NCI-H187 (cell line): ENCODE measurements at places on chromosomes 1 and 21.

GRCh38 chr1:26664802-26665201 lies 31.0 kb upstream of the ARID1A start:
- no peak for DNase-seq

GRCh38 chr1:229845410-229846138 lies 219.5 kb downstream of the URB2 start:
- no peak for DNase-seq

GRCh38 chr1:78263946-78264345 lies 218.2 kb downstream of the GIPC2 start:
- no peak for DNase-seq

DNA sequence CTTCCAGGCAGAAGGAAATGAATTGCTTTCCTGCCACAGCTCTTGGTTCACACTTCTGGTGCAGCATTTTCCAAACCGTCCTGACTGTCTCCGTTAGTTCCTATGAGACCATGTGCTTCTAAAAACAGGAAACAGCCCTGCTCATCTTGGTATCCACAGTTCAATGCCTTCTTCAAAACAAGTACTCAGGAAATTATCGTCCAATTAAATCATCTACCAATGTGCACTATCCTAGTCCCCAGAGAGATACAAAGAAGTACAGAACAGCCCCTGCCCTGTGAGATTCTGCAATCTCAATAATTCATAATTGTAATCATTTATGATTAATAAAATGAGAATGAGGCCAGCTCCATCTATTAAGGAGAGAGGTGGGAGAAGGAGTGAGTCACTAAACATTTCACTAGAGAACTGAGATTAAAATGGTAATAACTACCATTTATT lies 11.2 kb downstream of the CLEC20A start:
- DNase-seq, result no peak

DNA sequence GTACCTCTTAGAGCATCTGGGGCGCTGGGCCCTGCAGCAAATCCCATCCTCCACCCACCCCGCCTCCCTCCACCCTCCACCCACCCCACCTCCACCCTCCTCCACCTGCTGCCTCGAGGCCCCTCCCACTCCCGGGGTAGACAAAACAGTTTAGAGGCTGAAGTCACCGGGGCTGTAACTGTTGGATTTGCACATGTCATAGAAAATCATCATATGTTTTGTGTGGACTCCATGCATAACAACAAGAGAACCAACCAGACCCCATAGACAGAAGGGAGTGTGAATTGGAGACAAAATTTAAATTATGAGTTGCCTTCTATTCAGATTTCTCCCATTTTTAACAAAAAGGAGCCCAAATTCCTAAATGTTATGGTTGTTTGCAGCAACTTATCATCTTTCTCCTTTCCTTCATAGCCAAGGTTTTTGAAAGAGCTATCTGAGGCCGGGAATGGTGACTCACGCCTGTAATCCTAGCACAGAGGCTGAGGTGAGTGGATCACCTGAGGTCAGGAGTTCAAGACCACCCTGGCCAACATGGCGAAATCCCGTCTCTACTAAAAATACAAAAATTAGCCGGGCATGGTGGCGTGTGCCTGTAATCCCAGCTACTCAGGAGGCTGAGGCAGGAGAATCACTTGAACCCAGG lies 28.2 kb upstream of the LGALS8 start:
- no peak for DNase-seq

GRCh38 chr1:207815913-207816291 lies 64.0 kb downstream of the CD46 start:
- no peak for DNase-seq

- DNase-seq, result no peak
These were observed 88.7 kb upstream of the KIF1B start for GRCh38 chr1:10121688-10122087.

- DNase-seq, result no peak
These were observed 16.7 kb downstream of the SOAT1 start for GRCh38 chr1:179310291-179310690.

DNA sequence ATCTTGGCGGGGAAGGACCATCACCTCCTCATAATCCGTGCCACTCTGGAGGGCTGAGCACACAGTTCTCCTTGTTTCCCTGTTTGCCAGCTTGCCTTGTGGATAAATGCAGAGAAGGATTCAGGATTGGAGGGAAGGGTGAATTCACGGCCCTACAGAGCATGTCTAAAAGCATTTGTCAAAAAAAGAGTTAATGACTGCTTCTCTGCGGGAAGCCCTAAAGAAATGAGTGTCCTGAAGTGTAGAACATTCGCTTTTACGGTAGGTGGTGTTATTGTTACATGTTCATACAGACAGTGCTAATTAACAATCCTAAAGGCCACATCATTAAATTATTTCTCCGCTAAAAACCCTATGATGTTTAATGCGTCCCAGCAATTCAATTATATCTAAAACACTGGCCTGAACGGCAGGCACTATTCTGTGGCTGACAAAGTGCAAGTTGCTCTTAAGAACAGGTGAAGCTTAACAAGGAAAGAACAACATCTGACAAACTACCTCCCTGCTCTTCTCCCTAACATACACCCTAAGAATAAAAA lies 112.3 kb upstream of the NFIA start:
- peak; percentile 20 for DNase-seq

DNA sequence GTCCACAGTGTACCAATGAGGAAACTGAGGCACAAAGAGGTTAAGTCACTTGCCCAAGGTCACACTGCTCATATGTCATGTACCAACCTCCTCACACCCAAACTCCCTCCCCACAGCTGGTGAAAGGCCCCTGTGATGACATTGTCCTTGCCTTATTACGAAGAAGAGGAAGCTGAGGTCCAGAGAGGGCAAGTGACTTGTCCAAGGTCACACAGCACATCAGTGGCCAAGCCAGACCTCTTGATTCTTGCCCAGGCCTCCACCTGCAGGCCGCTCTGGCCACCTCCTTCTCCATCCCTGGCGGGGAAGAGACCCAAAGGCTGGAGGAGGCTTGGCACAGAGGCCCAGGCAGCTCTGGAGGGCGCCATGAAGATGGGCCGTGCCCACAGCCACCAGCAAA lies 492.4 kb downstream of the PTPRU start:
- no peak for DNase-seq

DNA sequence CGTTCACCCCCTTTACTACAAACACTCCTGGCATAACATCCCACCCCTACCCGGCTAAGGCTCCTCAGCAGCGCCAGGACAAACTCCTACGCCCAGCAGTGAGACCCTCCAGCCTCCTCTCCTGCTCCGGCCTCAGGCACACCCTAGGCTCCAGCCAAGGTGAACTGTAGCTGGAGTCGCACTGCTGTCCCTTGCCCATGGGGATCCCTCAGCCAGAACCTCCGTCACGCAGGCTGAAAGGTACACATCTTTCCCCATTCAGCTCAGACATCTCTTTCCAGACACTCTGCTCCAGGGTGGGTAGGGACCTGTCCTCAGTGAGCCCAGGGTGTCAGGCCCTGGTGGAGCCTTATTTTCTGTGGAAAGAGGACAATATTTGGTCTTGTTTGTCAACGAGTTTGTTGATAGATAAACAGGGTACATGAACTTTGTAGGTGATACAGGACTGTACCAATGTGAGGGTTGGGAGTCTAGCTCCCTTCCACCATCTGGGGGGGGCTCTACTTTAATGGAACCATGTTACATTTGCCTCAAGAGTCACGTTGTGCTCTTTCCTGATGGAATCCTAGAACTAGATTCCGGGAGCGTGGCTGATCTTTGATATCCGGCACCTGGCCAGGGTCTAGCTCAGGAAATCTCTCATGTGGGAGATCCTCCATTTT lies 56.5 kb upstream of the SSBP3 start:
- DNase-seq, result no peak

DNA sequence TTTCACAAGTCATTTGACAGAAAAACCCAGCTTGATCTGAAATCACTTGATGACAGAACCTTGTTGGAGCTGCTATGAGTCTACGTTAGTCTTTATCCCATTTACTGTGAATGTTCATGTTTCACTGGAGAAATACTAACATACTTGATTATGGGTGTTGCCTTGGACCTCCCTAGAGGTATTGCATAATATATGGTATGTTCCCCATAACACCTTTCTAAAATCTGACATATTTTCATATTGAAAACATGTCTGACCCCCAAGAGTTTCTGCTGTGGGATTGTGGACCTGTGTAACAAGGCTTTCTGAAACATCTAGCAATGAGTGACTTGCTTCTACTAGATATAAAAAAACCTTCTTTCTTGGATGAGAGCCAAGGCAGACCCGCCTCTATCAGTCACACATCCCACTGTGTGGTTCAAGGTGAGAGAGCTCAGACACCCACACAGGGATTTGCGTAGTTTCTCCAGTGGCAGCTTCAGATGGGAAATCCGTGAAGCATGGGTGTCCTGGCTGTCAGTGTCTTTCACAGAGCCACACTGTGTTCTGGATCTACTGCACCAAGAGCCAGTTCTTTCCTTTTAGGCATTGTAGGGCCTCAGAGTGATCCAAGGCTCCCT lies 4.6 kb downstream of the NENF start:
- no peak for DNase-seq

- no peak for DNase-seq
These were observed 171.4 kb upstream of the GORAB start for GRCh38 chr1:170360601-170361000.

GRCh38 chr1:37822906-37823815 lies 15.2 kb upstream of the YRDC start:
- DNase-seq, result no peak

DNA sequence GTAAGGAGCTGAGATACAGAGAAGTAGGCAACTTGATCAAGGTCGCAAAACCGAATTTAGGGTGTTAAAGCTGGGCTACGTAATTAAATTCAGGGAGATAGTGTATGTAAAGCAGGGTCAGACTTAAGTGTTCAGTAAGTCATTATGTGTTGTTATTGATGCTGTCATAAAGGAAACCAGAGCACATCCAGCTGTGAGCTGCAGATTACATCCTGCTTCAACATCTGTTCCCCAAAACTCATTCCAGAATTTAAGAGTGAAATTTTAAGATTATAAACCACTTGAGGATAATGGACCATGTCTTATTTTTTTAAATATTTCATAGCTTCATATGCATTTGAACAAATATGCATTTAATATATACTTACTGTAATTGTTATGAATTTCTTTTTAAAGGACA lies 49.7 kb downstream of the IVNS1ABP start:
- DNase-seq, result no peak

GRCh38 chr1:184162281-184162680 lies 110.8 kb downstream of the TSEN15 start:
- DNase-seq, result no peak

GRCh38 chr1:71068325-71069240 lies 12.3 kb downstream of the ZRANB2 start:
- no peak for DNase-seq

- DNase-seq, result no peak
These were observed 26.8 kb downstream of the SLC27A3 start for GRCh38 chr1:153801786-153802697.

- no peak for DNase-seq
These were observed 36.1 kb downstream of the ST6GALNAC3 start for GRCh38 chr1:76110666-76111065.

GRCh38 chr1:91650764-91651163 lies 150.1 kb downstream of the CDC7 start:
- no peak for DNase-seq

DNA sequence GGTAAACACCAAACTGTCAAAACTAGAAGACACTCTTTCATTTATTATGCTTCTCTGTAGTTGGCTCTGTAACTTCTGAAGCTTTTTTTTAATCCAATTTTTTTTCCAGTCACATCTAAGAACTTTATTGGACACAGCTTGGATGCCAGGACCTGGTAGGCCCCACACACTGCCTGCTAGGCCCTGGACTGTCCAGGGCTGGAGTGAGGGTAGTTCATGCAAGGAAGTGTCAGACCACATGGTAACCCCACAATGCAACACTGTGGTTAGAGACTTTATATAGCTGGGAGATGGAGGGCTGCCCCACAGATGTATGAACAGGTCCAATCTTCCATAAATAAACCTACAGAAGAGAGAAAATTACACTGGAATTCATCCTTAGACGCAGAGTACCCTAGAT lies 7.1 kb downstream of the SLC2A1 start:
- no peak for DNase-seq

- DNase-seq, result no peak
These were observed 86.8 kb downstream of the TGFBR3 start for GRCh38 chr1:91799159-91799558.

DNA sequence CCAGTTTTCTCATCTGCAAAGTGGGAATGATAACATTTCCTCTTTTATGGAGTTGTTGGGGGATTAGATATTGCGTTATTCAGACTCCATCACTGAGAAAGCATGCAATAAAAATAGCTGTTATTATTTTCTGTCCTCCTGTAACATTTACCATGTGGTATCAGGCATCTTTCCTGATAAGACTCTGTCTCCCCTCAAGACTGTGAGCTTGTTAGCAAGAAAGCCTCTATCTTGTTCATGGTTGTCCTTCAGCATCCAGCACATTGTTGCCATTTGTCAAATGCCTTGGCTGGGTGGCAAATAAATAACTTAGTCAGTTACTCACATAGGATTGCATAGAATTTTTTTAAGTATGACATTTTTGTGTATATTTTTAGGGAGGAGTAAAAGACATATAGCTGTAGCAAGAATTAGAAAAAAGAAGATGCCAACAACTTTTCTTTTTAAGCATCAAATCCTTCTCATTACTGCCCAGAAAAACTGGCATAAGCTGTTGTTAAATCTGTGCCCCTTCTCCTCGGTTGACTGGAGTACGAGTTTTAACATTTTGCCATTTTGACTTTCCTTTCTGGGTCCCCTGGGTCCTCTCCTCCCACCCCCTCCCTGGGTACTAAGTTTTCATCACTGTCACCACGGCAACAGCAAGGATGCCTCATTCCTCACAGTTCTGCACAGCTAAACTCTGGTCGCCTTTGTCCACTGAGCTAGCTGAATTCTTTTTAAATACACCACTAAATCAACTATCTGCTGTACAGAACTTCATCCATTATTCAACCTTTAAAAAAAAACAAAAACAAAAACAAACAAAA lies 1.0 kb upstream of the JAM2 start:
- DNase-seq, result no peak

DNA sequence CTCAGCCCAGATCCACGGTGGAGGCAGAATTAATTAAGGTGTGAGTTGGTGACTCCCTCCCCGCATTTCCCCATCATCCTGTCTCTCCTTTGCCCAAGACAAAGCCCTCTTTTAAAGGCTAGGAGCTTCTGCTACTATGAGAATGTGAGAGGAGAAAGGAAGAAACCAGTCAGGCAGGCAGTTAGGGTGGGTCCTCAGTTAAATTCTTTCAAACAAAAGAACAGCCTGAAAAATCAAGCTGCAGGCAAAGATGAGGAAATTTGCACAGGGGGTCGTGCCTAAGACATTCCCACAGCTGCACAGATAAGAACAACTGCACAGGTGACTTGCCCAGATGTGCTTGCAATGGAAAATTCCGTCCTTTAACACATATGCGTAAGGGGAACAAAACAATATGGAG lies 47.6 kb downstream of the SERTAD4 start:
- no peak for DNase-seq

GRCh38 chr1:113783254-113784103 lies 24.2 kb upstream of the PHTF1 start:
- no peak for DNase-seq

DNA sequence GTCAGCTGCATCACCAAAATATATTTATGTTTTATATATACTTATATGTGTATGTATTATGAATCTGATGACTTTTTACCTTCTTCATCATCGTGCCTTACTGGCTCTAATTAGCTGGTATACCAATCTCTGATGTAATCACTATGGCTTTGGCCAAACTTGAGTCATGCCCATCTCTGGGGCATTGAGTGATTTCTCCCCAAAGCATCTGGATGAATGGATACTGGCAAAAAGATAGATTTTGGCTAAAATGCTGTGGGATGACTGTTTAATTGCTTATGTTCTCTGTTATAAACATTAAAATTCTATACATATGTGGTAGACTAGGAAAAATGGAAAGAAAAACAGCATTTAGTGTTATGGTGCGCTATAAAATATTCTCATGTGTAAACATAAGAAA lies 19.6 kb downstream of the CDKN2C start:
- no peak for DNase-seq
